Activated naive CD4-positive, alpha-beta T cell treated with anti-CD3 and anti-CD28 coated beads, Interleukin-2, amount 50 U/mL, for 16 hours (primary cell): ENCODE measurements at places on chromosomes 1 and 21.
A peak's percentile ranks its signal among the peaks of the same experiment; 100 is the strongest.

DNA sequence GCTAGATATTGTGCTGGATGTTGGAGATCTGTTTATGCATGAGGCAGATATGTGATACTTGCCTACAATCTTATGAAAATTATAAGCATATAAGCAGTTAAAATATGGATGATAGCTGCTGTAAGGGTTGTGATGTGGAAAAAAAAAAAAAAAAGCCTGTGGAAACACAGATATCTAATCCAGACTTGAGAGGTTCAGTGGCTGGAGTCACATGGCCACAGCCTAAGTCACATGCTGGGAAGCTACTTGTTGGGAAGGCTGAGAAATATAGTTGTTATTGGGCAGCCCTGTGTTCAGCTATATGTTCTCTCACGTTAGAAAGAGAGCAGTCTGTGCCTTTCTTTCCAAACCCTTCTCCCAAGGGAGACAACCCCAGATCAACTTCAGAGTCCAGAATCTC, 15.1 kb downstream of the RAVER2 start:
- DNase-seq, result no peak

GRCh38 chr1:113770031-113770430, 10.7 kb upstream of the PHTF1 start:
- DNase-seq, result no peak

DNA sequence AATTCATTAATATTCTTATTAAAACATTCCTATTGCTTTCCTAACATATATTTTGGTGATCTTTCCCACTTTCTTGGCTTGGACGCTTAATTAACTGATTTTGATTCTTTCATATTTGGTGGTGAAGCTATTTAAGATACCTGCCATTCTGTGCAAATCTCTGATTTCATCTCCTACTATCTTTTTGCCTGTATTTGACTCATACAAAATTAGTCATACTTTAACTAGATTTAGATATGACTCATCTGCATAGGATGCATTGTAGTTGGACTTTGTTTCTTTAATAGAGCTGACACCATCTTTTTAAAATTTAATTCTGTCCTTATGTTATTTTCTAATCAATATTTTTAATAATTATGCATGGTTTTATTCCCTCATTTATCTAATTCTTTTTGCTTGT, 93.8 kb upstream of the PLPPR4 start:
- no peak for DNase-seq

DNA sequence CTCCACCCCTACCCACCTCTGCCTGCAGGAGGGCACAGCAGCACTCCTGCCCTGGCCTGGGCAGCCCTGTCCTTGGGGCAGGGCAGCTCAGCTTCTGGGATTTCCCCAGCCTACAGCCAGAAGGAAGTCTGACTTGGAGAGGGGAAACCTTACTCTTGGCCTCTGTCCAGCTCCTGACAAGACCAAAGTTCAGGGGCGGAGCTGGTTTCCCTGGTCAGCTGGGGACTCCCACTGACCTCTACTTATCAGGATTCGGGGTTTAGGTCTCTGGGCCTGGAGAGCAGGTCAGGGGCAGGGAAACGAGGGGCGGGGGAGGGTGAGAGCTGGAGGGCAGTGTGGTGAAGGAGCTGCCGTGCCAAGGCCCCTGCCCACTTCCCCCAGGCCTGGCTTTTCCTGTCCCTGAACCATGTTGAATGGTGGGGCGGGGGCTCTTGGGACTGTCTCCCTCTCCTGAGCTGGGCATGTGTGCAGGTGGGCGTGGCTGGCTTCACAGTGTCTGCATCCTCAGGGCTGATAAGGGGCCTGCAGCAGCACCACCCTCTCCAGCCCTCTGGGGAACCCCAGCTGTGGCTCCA, 16.8 kb upstream of the ETV3 start:
- no peak for DNase-seq

- no peak for DNase-seq
Observed at GRCh38 chr1:244393604-244394176, 58.0 kb downstream of the ADSS2 start.

DNA sequence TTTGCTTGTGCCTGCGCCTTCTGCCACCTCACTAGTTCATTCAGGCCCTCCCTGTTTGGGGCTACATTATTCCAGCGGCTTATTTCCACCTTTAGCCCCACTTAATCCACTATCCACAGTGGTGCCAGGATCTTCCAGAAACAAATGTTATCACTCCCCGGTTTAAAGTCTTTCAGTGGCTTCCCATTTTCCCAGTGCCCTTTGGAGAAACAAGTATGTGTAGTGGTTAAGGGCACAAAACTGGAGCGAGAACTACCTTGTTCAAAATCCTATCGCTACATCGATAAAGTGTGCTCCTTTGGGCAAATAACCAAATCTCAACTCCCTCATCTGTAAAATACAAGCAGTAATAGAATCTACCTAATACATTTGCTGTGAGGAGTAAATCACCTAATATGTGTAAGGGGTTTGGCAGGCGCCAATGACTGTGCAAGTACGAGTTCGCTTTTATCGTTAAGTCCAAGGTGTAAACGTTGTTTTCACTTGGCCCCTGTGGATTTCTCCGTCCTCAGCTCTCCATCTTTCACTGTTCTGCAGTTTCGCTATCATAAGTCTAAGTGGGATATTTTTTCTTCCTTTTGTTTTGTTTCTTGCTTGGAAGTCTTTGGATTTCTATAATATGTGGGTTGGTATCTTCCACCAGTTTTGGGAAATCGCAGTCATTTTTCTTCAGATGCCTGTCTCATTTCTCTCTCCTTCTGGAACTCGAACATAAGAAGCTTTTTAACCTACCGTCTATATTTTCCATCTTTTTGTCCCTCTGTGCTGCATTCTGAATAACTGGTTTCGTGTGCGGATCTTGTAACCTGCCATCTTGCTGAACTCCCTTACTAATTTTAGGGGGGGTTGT, 844 bp upstream of the MEAF6 start:
- no peak for DNase-seq

GRCh38 chr1:93964096-93964776, 55.0 kb upstream of the GCLM start:
- DNase-seq, result no peak

GRCh38 chr1:54583871-54584270, 35.8 kb downstream of the ACOT11 start:
- no peak for DNase-seq

GRCh38 chr1:170707117-170707516, 43.2 kb downstream of the PRRX1 start:
- no peak for DNase-seq

DNA sequence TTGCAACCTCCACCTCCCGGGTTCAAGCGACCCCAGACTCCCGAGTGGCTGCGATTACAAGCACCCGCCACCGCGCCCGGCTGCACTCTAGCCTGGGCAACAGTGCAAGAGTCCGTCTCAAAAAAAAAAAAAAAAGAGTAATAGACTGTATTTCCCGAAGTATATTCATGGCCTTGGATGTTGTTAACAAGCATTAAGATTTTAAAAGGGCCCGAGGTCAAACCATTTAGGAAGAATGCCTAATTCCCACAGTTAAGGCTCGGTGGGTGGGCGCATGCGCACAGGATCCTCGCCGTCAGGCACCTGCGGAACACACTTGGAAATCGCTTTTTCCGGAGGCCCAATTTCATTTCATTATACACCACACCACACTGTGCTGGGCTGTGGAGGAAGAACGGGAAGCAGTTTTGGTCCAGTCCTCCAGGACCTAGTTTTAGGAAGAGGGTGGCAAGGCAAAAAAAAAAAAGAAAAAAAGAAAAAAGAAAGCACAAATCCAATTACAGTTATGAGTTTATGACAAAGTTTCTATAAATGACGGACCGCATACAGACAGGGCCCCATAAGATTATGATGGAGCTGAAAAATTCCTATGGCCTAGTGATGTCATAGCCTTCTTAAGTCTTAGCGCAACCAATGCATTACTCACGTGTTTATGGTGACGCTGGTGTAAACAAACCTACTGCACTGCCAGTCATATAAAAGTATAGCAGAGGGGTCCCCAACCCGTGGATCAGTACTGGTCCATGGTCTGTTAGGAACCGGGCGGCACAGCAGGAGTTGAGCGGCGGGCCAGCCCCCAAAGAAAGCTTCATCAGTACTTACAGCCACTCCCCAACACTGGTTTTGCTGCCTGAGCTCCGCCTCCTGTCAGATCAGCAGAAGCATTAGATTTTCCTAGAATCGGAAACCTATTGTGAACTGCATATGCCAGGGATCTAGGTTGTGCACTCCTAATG, 38.2 kb downstream of the H3-3A start:
- DNase-seq, result peak; percentile 46

DNA sequence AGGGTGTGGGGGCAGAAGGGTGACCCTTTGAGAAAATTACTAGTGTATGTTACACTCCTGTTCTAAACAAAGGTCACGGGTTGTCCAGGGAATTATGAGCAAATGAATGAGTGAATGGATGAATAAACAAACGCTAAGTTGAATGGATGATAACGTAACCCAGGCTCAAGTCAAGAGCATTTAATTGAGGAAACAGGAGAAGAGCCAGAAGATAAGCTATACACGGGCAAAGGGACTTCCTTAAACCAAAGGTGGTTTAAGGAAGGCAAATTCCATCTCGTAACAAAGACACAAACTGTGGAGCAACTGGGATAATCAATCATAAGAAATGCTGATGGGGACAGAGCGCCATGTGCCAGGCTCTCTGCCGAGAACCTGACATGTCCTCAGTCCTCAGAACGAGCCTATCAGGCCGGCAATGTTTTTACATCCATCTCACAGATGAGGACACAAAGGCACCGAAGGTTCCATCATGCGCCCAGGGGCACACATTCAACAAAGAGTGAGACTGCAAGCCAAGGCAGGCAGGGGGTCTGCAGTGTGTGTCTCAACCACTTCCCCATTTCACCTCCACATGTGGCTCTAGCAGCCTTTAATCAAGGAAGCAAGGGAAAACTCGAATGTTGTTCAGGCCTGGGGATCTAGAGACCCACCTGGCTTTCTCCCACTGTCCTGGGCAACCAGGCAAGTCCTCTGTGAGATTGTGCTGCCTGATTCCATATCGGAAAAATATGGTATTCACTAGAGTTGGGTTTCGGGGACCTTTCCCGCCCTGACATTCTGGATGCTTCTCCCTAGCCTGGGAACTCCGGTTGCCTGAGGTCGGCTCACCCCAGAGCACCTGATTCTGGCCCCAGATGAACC, 126.8 kb upstream of the EDN2 start:
- no peak for DNase-seq

- DNase-seq, result no peak
Observed at GRCh38 chr1:172494166-172494565, 38.8 kb upstream of the SUCO start.

DNA sequence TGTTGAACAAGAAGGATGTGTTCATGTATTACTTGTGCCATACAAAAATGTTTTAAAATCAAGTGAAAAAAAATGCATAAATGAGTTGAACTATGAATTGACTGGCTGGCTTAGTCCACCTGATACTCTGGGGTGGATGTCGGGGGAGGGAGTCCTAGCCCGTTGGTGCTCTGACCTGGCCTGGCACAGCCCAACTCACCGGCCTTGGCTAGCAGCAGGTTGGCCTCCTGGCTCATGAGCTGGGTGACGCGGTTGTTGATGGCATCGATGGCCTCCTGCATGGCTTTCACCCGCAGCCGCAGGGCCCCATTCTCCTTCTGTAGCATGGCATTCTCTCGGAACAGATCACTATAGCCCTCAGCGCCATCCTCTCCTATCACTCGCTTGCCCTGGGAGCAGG, 21.6 kb downstream of the KIF21B start:
- DNase-seq, result no peak

GRCh38 chr1:34787461-34788420, 5.1 kb upstream of the GJA4 start:
- no peak for DNase-seq

DNA sequence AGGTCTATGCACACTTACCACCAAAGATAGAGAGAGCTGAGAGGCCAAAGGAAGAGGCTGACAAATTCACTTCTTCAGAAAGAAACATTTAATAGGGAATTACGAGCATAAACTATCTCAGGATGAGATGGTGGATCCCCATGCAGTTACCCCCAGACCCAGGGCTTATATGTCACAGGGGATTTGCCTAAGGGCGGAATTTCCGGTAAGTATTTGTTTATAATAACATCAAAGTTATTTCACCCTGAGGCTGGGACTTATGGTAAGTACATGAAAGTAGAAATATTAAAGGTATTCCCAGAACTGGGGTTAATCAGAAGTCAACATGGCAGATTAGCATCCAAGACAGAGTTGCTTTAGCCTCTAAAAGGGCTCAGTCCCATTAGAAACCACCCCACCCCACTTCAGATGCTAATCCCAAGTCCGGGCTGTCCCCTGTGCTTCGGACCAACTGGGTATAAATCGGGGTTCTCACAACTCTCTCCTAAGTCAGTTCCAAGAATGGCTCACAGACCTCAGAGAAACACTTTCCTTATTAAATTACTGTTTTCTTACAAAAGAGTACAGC, 247.4 kb upstream of the ZP4 start:
- DNase-seq, result no peak

- DNase-seq, result peak; percentile 72
Observed at GRCh38 chr1:165592945-165593823, 37.9 kb upstream of the MGST3 start.

DNA sequence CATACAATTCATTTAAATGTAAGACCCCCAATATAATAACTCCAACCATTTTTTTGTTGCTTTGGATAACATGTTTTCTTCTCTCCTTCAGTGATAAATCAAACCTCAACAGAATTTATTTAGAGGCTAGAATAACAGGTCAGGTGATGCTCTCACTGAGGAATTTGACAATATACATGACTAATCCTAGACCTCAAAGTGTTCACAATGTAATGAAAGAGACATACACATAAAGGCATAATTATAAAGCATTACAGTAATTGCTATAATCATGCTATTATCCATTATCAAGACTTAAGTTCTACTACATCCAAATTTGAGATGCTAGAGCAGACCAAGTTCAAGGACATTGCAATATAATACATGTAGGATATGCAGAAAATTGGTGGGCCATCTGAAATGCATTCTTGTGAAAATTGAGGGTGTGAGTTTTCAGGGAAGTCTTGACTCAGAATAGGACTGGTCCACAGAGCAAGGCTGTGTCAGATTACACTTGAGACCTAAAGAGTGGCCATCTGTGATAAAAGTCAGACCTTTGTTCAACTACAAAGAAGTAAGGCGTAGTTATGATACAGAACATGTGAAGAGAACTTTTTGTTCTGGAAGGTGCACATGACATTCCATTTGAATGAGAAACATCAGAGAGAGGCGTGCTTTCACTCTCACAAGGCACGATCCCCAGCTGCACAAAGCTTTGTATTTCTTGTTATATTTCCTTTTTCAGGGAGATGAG, 45.5 kb downstream of the UTP25 start:
- no peak for DNase-seq

GRCh38 chr1:175192111-175192629, 406 bp downstream of the KIAA0040 start:
- DNase-seq, result peak; percentile 42

GRCh38 chr21:37074546-37074945, 1.5 kb downstream of the TTC3 start:
- DNase-seq, result no peak
